GM12878 (cell line): ENCODE measurements at places on chromosomes 13 and 19.
A peak's percentile ranks its signal among the peaks of the same experiment; 100 is the strongest.

DNA sequence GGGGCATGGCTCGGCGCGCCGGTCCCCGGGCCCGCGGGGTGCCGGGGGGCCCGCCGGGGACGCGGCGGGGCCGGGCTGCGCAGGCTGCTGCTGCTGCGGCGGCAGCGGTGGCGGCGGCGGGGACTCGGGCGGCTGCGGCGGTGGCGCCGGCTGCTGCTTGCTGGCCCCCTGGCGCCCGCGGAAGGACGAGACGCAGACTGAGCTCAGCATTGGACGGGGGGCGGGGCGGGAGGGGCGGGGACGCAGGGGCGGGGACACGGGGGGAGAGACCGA lies 368 bp downstream of the KCNC3 start:
- DNase-seq = no peak

DNA sequence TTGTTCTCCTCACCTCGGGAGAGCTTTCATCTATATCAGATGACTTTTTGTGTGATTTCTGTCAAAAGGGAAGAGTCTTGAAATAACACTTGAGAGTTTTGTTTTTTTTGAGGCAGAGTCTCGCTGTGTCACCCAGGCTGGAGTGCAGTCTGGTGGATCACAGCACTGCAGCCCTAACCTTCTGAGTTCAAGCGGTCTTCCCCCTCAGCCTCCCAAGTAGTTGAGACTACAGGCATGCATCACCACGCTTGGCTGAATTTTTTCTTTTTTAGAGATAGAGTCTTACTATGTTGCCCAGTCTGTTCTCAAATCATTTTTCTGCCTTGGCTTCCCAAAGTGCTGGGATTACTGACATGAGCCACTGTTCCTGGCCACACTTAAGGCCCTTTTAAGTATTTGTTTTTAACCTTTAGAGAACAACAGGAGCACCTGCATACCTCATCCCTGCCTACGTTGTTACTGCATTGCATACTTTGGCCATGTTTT lies 11.4 kb downstream of the NDFIP2 start:
- no peak for DNase-seq

GRCh38 chr19:27746691-27747380 lies 1466.1 kb downstream of the UQCRFS1 start:
- DNase-seq = no peak

- no peak for DNase-seq
Measured at GRCh38 chr13:108176685-108177274, 38.6 kb downstream of the LIG4 start.

- no peak for DNase-seq
Measured at GRCh38 chr19:290372-291005, 714 bp downstream of the PLPP2 start.

GRCh38 chr19:52936151-52936953 lies 13.1 kb upstream of the ZNF888 start:
- DNase-seq = peak; percentile 36

DNA sequence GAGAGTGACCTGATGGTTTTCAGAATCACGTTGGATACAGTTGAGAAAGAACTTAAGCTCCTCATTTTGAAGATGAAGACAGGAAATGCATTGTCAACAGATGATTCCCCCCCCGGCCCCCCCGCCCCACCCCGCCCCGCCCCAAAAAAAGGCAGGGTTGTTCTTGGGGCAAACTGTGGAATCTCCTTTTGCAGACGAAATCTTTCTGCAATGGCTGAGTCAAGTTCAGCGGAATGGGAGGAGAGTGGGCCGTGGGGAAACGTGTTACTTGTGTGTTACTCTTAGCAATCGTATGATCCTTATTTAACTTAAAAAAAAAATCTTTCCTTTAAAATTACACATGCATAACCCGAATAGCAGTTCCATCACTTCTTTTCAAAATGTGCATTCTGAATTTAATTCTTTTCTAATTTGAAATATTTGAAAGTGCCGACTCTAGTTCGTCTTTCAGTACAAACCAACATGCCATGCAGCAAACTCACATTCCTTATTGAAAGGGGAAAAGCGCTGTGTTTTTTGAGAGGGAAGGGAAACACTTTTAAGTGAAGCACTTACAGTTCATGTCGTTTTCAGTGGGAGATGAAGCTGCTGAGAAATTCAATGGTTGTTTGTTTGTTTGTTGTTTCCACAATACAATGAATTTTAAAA lies 348.5 kb upstream of the ARGLU1 start:
- DNase-seq = no peak

- DNase-seq = no peak
Measured at GRCh38 chr13:50684366-50684765, 159.1 kb downstream of the DLEU7 start.

- DNase-seq = no peak
Measured at GRCh38 chr19:47897861-47898260, 11.7 kb upstream of the SULT2A1 start.

DNA sequence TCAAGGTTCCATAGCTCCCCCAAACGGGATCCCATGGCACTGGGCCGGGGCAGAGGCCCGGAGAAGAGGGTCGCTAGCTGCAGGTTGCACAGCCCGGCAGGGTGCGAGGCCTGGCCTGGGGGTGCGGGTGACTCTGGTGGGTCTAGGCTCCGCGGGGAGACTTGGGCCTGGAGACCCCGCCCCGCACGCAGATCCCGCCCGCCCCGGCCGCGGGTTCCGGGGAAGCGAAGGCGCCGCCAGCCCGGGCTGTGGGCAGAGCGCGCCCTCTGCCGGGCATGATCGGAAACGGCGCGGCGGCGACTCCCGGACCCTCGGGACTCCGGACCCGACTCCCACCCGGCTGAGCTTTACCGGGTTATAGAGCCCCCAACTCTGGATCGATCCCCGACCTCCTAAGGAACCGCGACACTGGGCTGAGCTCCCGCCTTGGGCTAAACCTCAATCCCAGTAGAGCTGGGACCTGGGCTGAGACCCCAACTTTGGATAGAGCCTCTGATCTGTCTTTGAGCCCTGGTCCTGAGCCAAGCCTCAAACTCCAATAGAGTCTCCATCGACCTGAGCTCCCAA lies 3.1 kb upstream of the TNFAIP8L1 start:
- DNase-seq = no peak

DNA sequence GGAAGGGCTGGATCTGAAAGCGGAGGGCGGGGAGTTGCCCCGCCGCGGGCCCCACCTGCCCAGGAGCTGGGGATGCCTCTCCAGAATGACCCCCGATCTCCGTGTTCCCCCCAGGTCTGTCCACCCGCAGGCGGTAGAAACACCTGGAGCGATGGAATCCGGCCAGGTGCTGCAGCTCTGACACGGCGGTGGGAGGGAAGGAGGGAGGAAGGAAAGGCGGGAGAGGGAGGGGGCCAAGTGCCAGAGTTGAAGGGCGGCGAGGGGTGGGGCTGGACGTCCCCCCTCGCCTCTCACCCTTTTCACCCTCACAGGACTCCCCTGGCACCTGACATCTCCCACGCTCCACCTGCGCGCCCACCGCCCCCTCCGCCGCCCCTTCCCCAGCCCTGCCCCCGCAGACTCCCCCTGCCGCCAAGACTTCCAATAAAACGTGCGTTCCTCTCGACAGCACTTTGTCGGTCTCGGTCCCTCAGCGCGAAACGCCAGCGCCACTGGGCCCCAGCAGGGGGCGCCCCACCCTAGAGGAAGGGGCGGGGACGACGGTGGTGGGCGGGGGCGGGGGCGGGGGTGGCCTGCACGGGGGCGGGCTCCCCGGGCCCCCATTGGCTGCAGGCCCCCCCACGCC lies 337 bp upstream of the FXYD7 start:
- no peak for DNase-seq

DNA sequence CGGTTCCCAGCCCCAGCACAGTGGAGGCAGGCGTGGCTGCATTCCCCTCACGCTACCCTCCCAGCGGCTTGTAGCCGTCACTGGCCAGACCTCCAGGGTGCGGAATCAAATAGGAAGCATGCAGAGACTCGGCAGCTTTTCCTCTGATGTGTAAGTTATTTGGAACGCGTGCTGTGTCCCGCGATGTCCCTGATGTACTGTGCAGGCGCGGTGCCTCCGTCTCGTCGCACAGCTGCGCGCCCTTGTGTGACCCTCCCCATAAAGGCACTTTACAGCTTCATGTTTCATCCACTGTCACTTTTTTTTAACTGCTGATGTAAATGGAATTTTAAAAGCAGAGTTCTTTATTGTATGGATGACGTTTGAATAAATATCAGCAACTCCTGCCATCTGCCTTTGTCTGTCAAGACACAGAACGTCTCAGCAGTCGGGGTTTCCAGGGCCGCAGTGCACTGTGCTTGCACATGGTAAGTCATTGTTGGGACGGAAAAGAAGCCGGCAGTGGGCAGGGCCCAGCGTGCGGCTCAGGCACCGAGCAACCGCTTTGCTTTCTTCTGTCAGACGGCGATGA lies 7.3 kb upstream of the F7 start:
- no peak for DNase-seq

DNA sequence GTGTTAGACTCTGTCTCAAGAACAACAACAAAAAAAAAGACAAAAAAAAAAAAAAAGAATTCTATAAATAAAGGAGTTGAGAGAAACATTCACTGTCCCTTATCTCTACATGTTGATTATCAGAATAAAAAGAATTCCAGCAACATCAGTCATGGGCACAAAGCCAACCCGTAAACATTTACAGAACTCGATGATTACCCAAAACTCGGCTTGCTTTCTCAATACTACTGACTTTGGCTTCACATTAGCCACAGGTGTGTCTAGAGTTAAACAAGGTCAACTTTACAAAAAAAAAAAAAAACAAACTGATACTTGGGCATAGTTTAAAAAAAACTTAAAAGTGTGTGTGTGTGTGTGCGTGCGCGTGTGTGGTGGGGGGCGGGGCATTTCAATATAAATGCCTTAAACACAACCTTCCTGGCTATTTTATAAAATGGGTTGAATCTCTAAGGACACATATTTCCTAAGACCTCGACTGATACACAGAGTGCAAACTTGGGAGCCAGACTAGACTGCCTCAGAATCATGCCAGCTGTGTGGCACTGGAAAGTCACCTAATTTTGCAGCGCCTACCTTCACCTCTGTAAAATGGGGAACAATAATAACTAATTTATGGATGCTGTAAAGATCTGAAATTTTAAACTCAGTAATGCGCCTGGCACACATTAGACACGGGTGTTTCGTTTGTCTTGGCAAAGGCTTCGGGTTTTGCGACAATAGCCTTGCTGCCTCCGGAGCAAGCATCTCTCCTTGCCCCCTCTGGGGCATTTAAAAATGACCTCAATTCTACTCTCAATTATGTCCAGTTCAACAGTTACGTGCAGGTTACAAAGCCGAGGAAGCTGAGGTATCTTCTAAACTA lies 922 bp downstream of the EBPL start:
- no peak for DNase-seq

DNA sequence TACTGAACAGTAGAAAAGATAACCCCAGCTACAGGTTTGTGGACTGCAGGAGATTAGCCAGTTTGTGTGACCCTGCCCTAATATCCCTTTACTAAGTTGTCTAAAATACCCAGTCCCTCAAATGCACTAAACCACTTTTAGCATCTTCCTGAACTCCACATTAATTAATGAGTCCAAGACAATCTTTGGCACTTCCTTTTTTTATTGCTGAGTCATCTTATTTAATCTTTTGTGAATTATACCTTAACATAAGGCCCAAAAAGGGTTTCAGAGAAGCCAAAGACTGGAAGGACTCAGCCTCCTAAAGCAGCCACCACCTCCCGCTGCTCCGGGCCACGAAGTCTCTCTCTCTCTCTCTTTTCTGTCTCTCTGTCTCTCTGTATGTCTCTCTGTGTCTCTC lies 48.8 kb upstream of the PDCD5 start:
- no peak for DNase-seq

DNA sequence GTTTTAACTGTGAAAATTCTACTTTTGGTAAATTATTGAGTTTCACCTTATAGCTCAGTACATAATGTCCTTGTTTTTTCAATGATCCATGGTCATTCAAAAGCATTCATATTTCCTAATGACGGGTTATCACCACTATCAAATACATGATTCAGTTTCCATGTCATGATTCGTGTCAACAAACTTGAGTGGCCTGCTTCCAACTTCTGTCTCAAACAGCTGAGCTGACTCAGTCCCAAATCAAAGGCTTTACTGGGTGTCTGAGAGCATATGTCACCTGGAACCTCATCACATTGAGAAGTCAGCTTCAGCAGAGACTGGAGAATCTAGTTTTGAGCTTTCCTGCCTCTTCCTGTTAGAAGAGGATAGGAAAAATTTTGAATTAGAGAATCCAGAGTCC lies 40.3 kb upstream of the SGCG start:
- no peak for DNase-seq
